T-cell (primary cell): ENCODE measurements at places on chromosomes 2 and 18.
A peak's percentile ranks its signal among the peaks of the same experiment; 100 is the strongest.

- no peak for DNase-seq
Observed at GRCh38 chr18:26721854-26722564, 143.5 kb downstream of the AQP4 start.

GRCh38 chr2:230472621-230473018 is 56.6 kb downstream of the SP100 start:
- DNase-seq: no peak

DNA sequence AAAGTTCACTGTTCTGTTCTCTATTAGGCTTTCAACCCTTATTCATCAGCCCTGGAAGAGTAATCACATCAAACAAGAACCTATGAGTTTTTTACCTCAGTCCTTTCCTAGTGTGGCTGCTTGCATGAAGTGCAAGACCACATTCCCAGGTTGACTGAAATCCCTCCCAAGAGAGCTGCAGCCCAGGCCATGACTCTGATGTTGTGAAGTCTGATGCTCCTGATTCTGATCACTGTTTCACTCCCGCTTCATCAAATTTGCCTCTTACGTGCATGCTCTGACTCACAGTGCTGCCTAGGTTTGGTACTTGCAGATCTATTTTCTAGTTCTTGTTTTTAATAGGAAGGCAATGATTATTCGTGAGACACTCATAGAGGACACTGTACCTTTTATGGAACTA is 58.2 kb upstream of the DSEL start:
- no peak for DNase-seq

GRCh38 chr2:96267159-96267971 is 1.3 kb downstream of the CIAO1 start:
- DNase-seq: peak; percentile 38

DNA sequence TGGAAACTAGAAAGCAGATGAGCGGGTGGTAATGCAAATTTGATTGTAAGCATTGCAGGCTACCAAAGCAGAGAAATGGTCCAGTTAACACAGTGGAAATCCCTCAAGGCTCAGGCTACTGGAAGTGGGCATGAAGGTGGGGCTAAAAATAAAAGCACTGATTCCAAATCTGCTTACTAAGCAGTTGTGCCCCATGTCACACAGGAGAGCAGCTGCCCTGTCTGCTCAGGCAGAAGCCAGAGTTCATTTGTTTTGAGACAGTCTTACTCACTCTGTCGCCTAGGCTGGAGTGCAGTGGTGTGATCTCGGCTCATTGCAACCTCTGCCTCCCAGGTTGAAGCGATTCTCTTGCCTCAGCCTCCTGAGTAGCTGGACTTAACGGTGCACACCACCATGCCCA is 42.5 kb upstream of the TSPYL6 start:
- DNase-seq: no peak

- DNase-seq: no peak
Observed at GRCh38 chr2:168571061-168571460, 115.0 kb downstream of the CERS6 start.

DNA sequence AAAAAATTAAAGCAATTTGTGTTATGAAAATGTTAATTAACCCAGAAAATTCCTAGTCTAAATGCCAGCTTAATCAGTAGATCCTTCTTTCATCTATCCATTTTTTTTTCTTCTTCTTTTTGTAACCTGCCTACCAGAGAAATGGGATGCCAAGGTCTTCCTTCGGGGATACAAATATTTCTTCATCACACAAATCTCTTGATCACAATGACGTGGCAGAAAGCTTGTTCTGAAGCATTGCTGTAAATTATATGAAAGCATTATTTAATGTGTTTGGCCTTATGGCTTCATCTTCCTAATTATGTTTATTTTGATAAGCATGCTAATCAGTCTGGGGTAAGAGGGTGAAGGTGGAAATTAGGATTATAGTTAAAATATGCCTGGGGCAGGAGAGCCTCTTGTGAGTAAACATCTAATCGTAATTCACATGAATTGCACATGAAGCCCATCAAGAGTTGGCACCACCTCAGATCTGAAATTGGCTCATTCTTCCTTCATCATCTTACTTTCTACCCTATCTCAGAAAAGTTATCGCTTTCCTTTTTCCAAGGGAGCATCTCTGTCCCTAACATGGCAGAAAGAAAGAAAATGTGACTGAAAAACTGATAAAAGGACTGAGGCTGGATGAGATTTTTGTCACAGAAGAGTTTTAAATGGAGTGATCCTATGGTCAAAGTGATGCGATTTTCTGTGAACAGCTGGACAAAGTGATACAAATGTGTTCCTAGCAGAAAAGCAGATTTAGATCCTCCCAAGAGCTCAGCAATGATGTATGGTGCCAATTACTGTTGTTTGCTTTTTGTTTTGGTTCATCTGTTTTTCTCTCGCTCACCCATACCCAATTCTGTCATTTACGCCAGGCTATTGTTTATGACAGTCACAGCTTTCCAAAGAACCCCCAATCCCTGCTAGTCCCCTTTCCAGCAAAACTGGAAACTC is 76.9 kb upstream of the PMAIP1 start:
- DNase-seq: no peak

DNA sequence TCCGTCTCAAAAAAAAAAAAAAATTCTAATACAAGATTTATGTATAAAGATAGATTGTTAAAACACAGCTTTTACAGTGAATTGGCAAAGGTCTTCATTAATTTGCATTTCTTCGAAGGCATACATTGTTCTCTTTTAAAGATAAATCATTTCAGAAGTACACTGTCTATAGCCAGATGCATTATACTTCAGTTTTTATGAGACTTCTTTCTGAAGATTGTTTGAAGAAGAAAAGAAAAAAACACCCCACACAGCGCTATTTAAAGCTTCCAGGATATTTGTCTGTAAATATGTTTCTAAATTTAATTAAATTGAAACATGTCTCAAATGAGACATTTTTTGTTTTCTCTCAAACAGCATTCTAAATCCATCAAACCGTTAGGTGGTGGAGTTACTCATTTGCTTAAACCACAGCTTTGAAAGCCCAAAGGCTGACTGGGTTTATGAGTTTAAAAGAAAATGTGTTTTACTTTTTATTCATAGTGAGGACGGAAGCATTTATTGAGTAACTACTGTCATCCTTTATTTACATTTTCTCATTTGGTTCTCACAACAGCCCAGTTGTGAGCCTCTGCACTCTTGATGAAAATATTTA is 42.4 kb upstream of the C1GALT1C1L start:
- no peak for DNase-seq

DNA sequence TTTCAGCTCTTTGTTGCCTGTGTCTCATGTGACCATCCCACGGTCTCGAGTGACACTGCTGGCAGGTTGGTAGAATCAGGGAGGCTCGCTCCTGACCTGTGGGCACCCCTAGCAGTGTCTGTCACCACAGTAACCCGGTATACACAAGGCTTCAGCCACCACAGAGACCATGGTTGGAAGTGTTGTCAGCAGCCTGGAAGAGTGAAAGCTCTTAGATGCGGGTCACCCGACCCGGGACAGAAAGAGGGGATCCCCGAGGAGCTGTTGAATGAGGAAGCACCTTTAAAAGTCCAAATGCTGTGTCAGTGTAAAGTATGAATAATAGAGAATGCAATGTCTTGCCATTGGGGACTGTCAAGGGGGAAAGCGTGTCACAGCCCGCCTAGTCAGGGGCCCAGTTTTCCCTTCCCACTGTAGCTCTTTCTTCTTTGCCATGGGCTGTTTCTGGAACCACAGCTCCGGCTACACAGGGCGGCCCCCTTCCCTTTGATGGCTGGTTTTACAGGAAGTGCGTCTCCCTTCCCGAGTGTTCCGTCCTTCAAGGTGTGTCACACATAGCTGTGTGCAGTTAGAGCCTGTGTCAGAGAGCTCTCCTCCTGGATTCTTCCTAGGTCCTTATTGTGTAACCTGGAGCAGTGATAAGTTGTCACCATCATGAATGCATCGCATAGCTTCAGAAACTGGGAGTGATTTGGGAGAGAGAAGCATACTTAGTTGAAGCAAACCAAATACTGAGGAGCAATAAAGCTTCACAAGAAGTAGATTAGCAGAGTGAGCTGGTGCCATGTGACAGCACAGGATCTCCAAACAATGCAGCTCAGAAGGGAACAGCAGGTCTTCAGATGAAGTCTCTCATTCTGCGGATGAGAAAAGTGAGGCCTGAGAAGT is 81.4 kb downstream of the MTCL1 start:
- DNase-seq: no peak

DNA sequence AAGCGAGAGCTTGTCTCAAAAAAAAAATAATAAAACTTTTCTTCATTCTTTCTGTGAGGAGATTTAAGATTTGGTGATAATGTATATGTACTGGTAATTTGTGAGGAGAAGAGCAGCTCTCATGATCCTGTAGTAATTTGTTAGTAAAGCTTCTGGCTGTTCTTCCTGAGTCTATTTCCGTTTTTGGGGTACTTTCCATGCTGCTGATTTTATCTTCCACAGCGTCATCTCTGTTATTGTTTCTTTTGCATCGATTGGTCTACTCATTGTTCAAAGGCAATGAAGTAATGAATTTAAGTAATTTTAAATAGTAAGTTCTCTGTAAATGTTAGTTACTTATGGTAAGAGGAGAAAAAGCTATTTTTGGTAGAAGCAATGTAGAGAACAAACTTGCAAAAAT is 12.0 kb downstream of the NDUFAF7 start:
- DNase-seq: no peak

DNA sequence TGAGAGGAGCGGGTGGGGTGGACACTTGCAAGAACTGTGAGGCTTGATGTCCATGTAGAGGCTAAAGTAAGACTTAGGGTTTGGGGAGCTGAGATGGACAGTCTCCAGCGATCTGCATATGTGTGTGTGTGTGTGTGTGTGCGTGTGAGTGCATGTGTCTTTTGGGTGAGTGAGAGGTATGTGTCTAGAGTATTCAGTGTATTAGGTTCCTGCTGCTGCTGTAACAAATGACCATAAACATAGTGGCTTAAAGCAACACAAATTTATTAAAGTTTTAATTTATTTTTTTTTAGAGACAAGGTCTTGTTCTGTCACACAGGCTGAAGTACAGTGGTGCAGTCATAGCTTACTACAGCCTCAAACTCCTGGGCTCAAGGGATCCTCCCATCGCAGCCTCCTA is 155.4 kb upstream of the SPRED2 start:
- DNase-seq: no peak

DNA sequence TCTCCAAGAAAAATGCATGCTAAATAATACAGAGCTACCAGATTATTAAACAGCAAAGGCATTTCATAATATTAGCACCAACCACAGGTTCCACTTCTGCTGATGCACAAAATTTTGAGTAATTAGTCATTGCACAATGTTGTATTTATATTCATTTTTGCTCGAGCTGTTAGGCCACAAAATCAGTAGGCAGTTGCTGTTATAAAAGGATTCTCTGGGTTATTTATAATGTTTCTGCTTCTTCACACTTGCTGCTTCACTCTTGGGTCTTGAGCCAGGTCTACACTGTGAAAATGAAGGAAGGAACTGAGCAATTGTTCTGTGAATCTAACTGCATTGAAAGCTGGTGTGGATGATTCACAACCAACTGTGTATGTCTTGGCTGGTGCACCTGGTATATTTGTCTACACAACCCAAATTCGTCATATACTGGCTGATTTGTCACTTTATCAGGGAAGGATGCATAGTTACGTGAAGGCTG is 38.3 kb downstream of the MRPL33 start:
- no peak for DNase-seq

GRCh38 chr2:203951366-203951902 is 14.9 kb downstream of the ICOS start:
- DNase-seq: peak; percentile 82
